Naive B cell (primary cell): ENCODE measurements at places on chromosomes 7 and 10. TPM values are rescaled to one million over a fixed set of nuclear protein-coding genes. Genes with fewer than 3 reads are reported as not detected.

DNA sequence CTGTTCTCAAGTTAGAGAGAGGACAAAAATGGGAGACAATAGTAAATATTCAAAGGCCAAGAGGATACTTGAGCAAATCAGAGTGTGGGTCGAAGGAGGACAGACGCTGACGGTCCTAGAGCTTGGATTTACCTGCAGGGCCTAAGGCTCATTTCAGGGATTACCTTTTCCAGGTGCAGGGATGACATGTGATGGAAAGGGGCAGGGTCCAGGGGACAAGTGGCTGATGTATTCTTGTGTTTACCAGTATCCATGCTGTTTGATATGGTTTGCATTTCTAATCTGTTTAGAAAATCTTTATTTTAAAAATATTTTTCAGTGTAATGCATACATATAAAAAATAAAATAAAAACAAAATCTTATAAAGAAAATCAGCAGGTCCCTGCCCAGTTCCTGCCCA lies 5.3 kb downstream of the GALNTL5 start:
- no peak for DNase-seq

ALDH18A1 gene
- 32.7 TPM for polyA plus RNA-seq

DNA sequence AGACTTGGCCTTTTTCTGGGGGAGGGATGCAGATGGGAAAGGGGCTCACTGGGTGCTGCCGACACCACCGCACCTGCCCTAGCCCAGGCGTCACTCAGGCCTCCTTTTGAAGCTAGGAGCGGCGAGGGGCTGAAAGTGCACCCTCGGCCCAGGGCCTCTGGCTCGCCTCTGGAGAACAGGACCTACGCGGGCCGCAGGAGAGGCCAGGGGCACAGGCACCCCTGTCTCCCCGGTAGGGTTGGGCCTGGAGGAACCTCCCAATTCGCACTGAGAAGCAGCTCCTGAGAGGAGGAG lies 46.5 kb upstream of the PRKAR1B start:
- DNase-seq: no peak

ZMIZ1 gene
- 0.64 TPM for polyA plus RNA-seq

- DNase-seq: no peak
Measured at GRCh38 chr10:118983263-118983662, 46.3 kb upstream of the NANOS1 start.

BMI1 gene
- polyA plus RNA-seq: 29.6 TPM

CASTOR2 gene
- polyA plus RNA-seq: 0.78 TPM

CLCN1 gene
- not detected for polyA plus RNA-seq

NME8 gene
- not detected for polyA plus RNA-seq

DNA sequence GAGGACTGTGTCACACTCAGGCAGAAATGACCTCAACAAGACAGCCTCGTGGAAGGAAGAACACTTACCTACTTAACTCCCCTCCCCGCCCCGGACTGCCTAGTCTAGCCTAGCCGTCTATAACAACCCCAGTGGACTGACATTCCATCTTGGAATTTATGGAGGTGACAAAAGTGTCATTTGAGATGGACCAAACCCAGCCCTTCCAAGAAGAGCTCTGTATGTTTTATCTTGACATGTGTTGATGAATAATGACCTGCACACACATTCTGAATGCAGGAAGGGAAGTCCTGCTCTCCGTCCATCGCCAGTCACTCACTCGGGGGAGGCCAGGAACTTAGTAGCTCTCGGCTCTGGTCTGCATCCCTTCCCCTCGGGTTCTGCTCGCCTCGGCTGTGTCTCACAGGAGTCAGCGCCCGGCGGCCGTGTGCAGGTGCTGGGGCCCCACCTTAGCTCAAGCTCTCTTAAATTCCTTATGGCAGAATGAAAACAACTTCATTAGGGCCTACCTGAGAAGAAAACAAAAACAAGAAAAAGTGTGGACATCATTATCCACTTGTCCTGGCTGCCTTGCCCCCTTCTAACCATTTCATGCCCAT lies 140.9 kb upstream of the NPS start:
- DNase-seq: no peak

AKR1C3 gene
- polyA plus RNA-seq: 0.57 TPM

CTBP2 gene
- polyA plus RNA-seq: 0.40 TPM

- DNase-seq: no peak
Measured at GRCh38 chr7:55187701-55188491, 169.1 kb downstream of the EGFR start.
